ENCODE measurements at places on chromosomes 4 and X.

DNA sequence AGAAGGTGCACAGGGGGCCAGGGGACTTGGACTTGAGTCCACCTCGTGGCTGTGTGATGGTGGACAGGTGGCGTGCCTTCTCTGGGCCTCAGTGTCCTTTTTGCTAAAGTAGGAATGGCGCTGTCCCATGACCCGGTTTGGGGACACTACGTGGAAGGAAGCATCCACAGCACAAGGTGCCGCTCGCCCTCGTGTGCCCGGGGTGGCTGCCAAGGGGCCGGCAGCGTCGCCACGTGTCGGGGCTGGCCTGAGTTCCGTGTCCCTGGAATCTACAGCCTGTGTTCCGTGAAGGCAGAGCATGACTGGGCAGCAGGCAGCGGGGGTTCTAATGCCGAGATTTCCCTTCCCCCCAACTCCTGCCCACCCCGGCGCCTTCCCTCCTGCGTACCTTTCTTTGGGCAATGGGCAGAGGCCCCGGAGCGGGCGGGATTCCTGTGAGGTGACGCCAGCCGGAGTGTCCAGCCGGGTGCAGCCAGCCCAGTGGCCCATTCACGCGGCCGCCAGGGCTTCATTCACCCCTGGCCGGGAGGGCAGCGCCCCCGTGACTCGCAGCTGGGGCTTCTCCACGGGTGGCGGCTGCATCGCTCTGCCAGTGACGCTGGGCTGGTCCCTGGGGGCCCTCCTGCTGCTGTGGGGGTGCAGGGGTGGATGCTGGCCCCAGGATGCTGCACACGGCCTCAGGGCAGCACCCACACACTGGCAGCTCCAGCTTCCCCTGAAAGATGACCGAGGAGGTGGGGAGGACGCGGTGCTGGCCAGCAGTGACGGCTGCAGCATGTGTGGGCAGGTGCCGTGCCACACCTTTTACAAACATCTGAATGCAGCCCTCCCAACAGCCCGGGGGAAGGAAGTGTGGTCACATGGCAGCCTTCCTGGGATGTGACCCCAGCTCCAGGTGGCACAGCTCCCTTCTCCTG, 21.2 kb downstream of the DOK7 start:
- DNase-seq: no peak

DNA sequence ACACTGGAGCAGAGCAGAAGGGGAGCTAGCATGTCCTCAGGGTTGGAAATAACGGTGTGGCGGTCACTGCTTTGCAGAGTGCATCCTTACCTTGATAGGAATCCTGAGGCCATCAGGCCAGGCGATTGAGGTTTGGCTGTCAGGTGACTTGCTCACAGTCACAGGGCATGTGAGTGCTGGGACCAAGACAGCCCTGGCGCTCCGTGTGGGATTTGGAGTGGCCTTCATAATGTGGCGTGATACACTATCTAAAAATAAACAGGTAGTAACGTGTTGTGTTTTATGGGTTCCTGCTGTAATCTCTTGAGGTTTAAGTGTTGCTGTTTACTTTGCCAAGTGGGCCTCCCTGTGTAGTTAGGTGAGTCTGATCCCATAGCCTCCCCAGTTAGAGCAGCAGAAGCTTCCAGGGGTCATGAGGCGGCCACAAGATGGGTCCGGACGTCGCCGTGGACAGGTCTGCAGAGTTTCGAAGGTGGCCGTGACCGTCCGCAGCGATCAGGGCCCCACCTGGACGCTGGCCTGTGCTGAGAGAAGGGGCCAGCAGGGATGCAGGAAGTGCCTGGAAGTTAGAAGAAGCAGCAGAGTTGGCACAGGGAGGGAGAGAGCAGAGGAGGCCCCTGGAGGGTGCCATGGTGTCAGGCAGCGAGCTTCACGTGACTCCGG, 27.7 kb downstream of the RGS12 start:
- DNase-seq: no peak

GRCh38 chr4:1222036-1222789, 26.7 kb downstream of the CTBP1 start:
- DNase-seq: no peak

DNA sequence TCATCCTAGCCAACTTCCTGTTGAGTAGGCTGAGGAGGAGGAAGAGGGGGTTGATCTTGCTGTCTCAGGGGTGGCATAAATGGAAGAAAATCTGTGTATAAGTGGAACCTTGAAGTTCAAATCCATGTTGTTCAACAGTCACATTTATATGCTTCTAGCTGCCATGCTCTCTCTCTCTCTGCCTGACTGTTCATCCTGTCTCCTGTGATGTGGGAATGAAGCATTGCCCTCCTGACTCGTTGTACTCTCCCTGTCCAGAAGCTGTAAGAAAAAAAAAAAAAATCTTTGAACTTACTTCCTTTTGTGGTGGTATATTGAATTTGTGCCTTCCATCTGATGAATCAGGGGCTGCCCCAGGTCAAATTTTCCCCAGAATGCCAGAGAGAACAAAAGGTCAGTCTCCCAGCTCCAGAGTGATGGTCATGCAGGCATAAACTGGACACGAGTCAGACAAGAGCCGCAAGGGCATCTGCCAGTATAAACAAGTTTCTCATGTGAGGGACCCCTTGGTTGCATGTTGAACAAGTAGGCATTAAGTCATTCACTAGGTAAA, 257.0 kb downstream of the IDS start:
- DNase-seq: no peak

DNA sequence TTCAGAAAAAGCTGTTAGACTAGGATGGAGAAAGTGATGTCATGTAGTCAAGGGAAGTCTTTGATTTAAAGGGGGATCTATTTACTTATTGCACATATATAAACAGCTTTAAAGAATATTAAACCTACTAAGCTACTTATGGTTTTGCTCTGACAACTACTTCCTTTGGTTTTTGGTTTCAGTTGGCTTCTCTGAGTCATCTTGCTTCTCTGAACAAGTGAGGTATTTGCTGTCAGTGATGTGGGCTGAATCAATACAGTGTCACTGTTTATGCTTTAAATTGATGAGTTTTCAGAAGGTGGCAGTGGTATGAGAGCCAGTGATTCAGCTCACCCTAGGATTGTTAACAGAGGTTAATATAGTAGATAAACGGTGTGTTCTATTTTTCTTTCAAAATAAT, 75.1 kb downstream of the CEP44 start:
- no peak for DNase-seq

- no peak for DNase-seq
Observed at GRCh38 chrX:44223150-44223549, 120.3 kb downstream of the EFHC2 start.

GRCh38 chr4:11028334-11028733, 343.8 kb upstream of the CLNK start:
- DNase-seq: no peak

DNA sequence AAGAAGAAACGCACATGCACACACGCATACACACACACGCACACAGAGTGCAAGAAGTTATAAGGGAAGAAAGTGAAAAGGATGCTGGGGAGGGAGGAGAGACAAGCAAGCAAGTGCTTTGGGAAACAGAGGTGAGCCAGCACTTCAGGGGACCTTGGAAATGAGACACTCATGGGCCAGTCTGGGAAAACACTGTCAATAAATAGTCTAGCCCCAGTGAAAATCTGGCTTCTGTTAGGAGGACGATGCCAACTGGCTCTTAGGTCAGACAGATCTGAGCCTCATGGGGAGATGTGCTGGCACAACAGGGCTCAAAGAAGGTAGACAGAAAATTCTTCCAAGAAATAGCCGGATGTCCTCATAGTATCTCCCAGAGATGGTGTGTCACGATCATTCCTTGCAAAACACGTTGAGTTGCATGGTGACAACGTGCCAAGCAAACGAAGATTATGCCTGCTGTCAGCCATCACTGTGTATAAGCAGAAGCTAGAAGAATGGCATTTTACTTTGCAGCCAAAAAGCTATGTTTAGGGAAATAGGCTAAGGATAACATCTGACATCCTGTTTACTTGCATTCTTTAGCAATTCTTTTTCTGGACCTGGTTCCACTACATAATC, 557 bp upstream of the ARHGEF6 start:
- DNase-seq: no peak

DNA sequence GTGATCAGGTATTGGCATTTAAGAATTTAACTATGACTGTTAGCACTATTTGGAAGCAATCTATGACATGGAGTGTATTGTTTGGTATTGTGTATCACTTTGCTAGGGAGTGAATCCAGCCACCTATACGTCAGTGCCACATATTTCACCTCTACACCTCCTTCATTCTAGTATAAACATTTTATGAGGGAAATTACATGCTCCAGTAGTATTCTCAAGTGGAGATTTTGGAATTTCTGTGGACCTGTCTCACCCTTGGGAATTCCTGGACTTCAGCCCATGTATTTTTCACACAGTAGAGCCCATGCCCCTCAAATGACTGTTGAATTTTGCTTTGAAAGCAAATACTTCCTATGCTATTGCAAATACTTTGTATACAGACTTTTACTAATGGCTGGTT, 11.3 kb downstream of the BST1 start:
- no peak for DNase-seq

- no peak for DNase-seq
Observed at GRCh38 chr4:58225460-58225859, 1115.3 kb upstream of the IGFBP7 start.

DNA sequence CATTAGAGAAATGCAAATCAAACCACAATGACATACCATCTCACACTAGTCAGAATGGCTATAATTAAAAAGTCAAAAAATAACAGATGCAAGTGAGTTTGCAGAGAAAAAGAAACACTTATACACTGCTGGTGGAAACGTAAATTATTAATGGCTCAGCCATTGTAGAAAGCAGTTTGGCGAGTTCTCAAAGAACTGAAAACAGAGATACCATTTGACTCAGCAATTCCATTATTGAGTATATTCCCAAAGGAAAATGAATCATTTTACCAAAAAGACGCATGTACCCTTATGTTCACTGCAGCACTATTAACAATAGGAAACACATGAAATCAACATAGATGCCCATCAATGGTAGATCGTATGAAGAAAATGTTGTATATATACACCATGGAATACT, 75.0 kb downstream of the NAA11 start:
- DNase-seq: no peak

GRCh38 chr4:77015390-77015789, 60.4 kb downstream of the CCNI start:
- no peak for DNase-seq

DNA sequence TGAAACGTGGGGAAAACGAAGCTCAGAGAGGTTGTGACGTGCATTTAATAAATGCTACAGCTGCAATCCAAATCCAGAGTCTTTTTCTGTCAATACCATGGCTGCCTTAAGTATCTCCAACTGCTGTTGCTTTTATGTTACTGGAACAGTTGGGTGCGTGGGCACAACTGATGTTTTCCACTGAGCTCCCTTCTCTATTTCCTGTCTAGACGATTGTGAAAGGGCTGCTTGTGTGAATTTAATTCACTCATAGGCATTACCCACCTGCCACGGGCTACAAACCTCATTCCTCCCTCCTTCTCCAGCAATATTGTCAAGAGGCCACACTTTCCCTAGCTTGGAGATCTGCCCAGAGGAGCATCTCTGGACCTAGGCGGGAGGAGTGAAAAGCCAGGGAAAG, 526.0 kb downstream of the MID1IP1 start:
- no peak for DNase-seq

GRCh38 chr4:25031077-25031621, 403 bp upstream of the LGI2 start:
- no peak for DNase-seq

- DNase-seq: no peak
Observed at GRCh38 chrX:41707218-41707617, 16.8 kb upstream of the GPR82 start.

GRCh38 chr4:141090473-141090872, 42.8 kb downstream of the RNF150 start:
- no peak for DNase-seq

- DNase-seq: no peak
Observed at GRCh38 chr4:26217961-26218676, 102.7 kb upstream of the RBPJ start.

DNA sequence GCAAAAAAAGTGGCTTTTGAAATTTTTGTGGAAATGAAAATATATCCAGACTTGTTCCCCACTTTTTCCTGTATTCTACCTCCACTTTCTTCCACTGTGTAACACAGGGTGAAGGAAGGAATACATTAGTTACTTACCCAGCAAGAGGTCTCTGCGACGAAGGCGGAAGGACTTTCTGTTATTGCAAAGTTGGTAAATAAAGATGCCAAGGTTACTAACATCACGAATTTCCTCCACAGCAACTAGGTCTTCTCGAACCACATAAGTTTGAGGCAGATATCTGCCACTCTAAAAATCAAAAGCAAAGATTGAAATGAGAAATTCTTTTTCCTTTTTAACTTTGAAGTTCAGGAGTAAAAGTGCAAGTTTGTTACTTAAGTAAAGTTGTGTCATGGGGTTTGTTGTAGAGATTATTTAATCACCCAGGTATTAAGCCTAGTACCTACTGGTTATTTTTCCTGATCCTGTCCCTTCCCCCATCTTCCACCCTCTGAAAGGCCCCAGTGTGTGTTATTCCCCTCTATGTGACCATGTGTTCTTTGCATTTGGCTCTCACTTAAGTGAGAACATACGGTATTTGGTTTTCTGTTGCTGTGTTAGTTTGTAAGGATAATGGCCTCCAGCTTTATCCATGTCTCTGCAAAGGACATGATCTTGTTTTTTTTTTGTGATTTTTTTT, 5.8 kb downstream of the ITM2A start:
- DNase-seq: no peak

- DNase-seq: no peak
Observed at GRCh38 chr4:142725886-142726285, 120.2 kb downstream of the INPP4B start.

DNA sequence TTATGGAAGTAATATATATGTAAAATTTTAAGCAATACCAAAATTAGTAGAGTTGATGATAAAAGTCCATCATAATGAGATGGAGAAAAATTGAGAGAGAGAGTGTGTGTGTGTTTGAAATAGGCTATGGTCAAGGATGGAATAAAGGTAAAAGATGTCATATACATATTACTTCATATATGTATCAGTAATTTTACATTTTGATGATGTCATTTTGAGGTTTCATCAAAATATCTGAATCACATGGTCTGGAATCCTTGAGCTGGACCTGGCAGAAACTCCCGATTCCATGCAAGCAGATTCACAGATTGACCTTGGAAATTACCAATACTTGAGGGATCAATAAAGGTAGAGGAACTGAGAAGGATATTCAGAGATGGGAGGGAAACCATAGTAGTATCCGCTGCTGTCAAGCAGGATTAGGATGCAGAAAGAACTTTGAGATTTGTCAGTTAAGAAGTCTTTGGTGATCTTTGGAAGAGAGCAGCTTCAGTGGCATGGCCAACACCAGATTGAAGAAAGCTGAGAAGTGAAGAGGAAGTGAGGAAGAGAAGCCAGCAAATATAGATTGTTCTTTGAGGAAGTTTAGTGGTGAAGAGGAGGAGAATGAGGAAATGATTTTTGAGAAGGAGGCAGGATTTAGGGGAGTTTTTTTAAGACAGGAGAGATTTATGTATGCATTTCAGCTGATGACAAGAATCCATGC, 21.5 kb downstream of the DNAAF6 start:
- no peak for DNase-seq

DNA sequence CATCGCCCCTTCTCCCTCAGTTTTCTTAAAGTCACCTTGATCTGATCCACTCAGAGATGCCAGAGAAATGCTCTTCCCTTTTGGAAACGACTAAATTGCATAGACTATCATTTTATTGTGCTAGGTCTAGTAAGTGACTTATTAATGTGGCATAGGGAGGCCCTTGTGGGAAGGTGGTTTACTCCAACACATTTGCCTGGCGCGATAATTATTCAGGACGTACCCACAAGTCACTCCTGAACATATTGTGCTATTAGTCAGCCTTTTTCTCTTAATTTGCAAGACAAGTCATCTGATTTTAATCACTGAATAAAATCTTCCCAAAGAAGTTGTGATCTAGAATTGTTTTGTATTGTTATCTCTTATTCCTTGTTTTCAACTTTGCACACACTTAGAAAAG, 7.6 kb downstream of the ENPEP start:
- DNase-seq: no peak

GRCh38 chr4:23036503-23036902, 343.8 kb downstream of the GBA3 start:
- DNase-seq: no peak

Data from GM12891 (cell line).